ENCODE measurements at places on chromosomes 11 and 22.

GRCh38 chr11:19802773-19803293 lies 90.2 kb downstream of the NAV2 start:
- DNase-seq = no peak

DNA sequence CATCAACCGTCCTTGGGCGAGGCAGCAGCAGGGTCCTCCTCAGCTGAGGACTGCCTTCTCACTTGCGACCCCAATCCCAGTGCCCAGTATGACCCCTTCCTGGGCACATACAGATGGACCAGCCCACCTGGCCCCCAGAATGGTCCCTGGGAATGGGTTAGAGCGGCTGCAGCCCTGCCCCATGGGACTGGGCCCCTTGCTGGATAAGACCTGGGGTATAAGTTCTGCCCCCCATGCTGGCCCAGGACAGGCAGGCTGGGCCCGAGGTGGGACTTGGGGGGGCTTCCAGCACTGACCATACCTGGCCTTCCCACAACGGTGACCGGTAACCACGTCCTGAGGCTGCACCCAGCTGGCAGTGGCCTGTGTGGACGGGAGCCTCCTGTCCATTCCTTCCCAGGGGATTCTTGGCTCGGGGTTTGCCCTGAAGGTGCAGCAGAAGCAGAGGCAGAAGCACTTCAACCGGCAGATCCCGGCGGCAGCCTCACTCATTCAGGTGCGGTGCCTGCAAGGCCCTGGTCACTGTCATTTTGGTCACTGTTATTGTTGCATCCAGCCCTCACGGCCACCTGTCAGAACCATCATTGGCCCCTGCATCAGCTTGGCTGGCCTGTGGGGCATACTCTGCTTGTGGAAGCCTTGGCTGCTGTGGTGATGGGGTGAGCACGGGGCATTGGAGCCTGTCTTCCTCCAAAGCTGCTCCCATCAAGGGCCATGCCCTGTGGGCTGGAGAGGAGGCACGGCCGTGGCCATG lies 114.8 kb downstream of the KCNQ1OT1 start:
- DNase-seq = no peak

- no peak for DNase-seq
These were observed 29.9 kb upstream of the GRAMD4 start for GRCh38 chr22:46590334-46590733.

DNA sequence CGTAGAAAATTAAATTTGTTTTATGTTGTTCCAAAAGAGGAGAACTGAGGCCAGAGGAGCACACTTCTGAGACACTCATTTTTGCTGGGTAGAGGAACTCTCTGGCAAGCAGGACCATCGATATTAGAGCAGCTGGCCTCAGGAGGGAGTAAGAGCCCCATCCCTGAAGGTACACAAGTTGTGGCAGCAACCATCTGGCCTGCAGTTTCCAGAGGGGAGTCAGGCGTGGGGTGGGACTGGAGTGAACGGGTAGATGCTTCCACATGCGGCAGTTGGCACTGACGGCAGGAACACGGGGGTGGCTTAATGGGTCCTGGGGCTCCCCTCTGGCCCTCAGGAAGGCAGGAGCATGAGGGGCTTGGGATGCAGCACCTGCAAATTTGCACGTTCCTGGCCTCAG lies 13.2 kb upstream of the SSTR3 start:
- no peak for DNase-seq

- no peak for DNase-seq
These were observed 31.8 kb downstream of the DLG2 start for GRCh38 chr11:85595285-85595884.

DNA sequence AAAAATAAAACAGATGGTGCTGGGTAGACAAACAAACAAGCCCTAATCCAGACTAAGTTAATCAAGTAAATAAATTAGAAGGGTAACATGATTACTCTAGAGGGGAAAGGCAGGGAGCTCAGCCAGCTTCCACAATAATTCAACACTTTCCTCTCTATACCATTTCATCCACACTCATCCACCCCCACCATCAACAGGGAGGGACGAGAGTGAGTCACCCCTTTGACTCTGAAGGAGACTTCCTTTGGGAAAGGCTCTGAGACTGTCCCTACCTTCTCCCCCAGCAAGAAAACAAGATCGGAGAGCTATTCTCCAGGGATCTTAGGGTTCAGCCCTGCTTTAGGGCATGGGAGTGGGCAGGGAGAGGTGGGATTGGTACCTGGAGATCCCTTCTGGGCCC lies 33.1 kb downstream of the TRIM66 start:
- DNase-seq = no peak

DNA sequence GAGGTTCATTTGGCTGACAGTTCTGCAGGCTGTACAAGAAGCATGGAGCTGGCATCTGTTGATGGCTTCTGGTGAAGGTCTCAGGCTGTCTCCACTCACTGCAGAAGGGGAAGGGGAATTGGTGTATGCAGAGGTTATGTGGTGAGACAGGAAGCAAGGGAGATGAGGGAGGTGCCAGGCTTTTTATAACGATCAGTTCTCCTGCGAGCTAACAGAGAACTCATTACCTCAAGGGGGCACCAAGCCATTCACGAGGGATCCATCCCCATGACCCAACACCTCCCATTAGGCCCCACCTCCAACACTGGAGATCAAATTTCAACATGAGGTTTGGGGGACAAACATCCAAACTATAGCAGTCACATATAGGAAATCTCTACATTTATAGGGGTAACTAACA lies 38.7 kb upstream of the E2F8 start:
- DNase-seq = no peak

- DNase-seq = no peak
These were observed 313.9 kb upstream of the B3GAT1 start for GRCh38 chr11:134725716-134726639.

- no peak for DNase-seq
These were observed 662.2 kb upstream of the CNTN5 start for GRCh38 chr11:98358551-98358950.

- no peak for DNase-seq
These were observed 203.8 kb downstream of the DLG2 start for GRCh38 chr11:85423316-85423715.

GRCh38 chr11:46322759-46323158 lies 24.5 kb upstream of the DGKZ start:
- DNase-seq = no peak

DNA sequence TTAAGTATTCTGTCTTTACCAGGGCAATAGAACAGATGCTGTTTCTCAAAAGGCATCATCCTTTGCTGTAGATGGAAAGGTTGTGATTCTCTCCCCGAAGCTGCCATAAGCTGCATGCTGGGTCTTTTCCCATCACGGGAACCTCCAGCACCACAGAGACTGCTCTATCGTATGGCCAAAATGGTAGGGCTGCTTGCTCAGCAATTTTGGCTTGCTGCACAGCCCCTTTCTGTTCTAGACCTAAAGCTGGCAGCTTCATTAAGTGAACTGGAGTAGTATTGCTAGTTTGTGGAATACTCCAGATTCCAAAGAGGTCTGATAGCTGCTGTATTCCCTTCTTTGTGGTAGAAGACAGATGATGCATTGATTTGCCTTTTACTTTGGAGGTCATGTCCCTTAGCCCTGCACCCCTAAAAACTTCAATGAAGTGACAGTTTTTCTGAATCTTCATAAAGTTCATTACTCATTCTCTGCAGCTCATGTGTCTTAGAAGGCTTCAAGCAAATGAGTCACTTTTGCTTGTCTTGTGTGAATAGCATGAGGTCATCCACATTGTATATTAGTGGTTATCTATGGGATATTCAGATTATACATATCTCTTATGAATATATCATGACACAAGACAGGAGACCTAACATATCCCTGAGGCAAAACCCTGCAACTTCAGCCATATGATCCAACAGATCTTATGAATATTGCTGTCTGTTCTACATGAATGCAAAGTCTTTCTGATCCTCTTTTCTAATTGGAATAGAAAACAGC lies 245.3 kb downstream of the FAM76B start:
- no peak for DNase-seq

- no peak for DNase-seq
These were observed 316.3 kb upstream of the LARGE1 start for GRCh38 chr22:34236527-34236926.

- no peak for DNase-seq
These were observed 3.1 kb downstream of the MAML2 start for GRCh38 chr11:96339706-96340554.

DNA sequence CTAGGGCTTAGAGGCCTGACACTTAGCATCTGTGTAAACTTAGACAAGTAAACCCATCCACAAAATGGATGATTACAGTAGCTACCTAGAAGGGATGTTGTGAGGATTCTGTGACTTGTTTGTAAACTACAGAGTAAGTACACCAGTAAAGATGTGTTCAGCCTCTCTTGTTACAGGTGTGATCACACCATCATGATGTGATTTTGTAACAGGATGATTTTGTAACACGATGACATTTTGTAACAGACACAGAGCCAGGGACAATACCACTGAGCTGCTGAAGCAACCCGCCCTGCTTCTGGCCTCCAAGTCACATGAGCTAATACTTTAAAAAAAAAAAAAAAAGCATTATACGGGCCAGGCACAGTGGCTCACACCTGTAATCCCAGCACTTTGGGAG lies 17.0 kb downstream of the FADD start:
- DNase-seq = no peak

GRCh38 chr22:43740587-43741270 lies 71.4 kb downstream of the EFCAB6 start:
- DNase-seq = no peak

- no peak for DNase-seq
These were observed 718.8 kb upstream of the ARHGAP42 start for GRCh38 chr11:99968336-99968735.

DNA sequence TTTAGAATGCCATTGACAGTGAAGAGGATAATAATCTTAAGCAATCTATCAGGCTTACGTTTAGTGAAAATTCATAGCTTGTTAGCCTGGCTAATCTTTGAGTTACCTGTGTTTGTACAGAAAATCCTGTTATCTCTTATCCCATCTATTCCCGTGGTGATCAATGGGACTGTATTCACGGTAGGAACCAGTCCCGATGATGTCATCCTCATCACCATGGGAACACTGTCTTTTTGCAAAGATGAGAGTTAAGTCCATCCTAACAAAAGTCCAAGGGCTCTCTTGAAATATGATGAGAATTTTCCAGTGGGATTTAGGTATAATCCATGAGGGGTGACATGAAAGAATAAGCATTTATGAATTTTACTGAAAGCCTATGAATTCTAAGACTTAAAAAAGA lies 762.2 kb downstream of the ETS1 start:
- DNase-seq = no peak

GRCh38 chr22:50599816-50600455 lies 657 bp upstream of the MAPK8IP2 start:
- DNase-seq = peak; percentile 34

DNA sequence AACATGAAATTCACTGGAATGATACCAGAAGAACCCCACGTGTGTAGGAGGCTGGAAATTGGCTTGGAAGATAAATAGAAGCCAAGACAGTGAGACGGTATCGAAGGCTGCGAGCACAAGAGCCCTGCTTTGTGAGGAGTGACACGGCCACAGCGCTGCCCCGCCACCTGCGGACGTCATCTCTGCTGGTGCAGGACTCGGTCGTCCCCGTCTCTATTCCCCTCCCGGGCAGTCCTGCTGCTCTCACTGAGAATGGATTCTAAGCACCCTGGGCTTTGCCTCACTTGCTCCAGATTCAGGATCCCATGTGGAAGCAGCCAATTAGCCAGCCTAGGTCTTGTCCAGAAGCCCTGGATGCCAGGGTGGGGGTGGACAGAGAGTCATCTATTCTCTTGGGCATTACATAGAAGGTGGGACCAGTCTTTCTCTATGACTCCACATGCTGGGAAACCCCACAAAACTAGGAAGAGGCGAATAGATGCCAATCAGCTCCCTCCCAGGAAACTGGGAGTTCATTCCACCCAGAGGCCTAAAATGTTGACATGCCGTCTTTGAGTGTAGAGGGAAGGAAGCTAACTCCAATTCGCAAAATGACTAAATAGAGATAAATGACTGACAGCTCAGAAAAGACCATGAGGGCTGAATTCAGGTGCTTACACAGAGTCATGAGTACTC lies 25.1 kb downstream of the APOL3 start:
- no peak for DNase-seq

DNA sequence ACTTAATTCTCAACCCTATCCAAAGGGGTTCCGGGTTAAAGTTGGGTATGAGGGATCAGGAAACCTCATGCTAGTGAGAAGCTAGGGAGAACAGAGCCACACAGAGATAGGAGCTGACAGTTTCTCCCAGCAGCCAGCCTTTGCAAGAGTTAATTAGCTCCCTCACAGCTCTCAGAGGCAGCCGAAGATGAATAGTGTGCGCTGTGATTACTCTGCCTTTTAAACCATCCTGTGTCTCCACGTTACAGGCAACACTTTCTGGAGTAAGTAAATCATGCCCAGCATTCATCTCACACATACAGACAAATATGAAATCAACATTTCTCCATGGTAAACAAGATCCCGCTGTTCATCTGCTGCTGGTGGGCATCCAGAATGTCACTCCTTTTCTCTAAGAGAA lies 429.6 kb downstream of the INSC start:
- DNase-seq = no peak

- no peak for DNase-seq
These were observed 734 bp downstream of the ZNF280B start for GRCh38 chr22:22507743-22508273.

- no peak for DNase-seq
These were observed 94.2 kb upstream of the RTL6 start for GRCh38 chr22:44592126-44592823.
